ENCODE measurements at places on chromosomes 6 and 20.

GRCh38 chr6:125852587-125852986 is 61.8 kb downstream of the NCOA7 start:
- DNase-seq: no peak

DNA sequence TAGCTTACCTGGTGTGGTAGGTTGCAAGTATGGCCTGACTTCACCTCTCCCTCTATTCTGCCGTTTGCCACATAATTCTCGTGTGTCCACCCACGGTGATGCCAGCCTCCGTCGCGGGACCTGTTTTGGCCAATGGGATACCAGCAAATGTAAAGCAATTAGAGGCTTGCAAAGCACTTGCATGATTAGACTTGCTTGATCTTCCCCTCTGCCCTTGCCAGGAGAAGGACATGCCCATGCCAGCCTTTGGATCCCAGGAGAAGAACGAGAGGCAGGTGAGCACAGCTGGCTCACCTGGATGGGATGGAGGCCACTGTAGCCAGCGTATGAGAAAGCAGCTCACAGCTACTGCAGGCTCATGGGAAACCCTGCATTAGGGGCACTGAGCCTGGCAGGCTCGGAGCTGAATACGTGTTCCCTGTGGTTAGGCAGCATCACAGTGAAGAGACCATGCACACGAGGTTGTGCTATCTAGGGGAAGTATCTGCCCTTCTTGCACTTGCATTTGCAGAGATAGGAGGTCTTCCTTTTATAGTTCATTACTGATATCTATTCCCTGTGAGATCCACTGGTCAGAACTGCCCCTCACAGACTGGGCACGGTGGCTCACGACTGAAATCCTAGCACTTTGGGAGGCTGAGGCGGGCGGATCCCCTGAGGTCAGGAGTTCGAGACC is 62.4 kb downstream of the TMEM242 start:
- DNase-seq: no peak

DNA sequence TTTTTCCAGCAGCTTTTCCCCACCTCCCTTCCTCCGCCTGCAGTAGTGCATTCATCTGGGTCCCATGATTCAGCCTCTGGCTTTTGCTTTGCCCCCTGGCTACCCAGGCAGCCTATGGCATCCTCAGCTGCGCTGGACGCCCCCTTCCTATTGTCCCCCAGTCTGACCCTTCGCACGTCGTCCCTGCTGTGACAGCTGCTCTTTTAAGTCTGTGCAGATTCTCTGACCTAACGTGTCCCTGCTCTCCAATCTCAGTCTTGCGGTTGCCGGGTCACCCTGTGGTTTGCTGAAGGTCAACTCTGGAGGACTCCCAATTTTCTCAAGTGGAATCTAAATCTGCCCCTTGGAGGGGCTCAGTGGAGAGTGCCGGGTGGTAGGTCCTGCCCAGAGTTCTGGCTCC is 294.3 kb downstream of the CDC5L start:
- DNase-seq: no peak

GRCh38 chr6:56842686-56843475 is 112.0 kb upstream of the BEND6 start:
- peak; percentile 37 for DNase-seq

DNA sequence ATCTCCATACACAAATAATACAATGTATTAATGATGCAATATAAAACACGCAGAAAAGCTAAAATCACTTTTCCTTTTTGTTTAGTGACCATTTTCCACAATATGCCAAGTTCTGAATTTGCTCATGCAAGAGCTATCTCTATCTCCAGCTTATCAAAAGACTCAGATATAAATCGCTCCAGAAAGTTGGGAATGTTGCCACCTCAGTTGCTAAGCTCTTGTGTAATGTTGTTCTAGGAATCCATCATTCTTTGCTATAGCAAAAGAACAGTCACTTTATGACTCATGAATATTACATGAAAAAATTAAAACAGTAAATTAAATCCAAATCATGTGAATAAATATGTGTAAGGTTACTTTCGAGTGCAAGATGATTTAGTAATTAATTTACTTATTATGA is 8.7 kb downstream of the PLAGL1 start:
- DNase-seq: no peak

DNA sequence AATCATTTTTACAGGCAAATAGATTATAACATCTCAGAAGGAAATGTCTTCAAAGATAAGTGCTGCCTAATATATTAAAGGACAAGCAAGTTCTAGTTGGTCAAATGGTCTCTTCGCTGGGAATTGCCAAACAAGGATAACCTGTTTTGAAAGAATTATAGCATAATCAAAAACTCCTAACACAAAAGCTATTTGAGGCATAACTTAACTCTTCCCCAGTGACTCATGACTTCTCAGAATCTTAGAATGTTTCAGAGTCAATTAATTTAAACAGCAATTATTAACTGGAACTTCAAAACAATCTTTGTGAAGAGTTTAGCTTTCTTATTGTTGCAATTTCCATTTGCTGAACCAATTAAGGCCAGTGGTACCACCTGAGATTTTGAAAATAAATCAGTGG is 126.6 kb downstream of the MTFR2 start:
- no peak for DNase-seq

- DNase-seq: no peak
Observed at GRCh38 chr6:78598966-78599365, 268.4 kb upstream of the IRAK1BP1 start.

- no peak for DNase-seq
Observed at GRCh38 chr20:60371384-60371783, 413.2 kb downstream of the CDH26 start.

DNA sequence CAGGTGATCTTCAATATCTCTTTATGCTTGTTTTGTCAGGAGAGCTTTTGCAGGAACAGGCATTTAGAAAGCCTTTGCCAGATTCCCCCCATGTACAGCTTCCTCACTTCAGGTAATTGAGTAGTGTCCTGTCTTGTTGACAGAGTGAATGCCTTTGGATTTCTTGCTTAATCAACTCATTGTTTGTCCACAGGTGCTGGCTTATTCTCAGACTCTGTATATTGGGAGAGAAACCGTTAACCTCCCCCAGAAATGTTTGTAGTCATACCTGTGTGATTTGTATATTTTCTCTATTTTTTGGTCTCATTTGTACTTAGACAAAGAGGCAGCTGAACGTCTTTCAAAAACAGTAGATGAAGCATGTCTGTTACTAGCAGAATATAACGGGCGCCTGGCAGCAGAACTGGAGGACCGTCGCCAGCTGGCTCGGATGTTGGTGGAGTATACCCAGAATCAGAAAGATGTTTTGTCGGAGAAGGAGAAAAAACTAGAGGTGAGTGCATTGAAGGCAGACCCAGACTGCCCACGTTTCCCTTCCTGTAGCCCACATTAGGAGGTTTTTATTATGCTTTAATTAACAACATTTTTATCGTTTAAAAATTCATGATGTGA is 32.3 kb downstream of the RPRD1B start:
- DNase-seq: no peak

GRCh38 chr6:6856538-6857523 is 250.9 kb upstream of the RREB1 start:
- DNase-seq: peak; percentile 3

GRCh38 chr6:9064156-9064555 is 628.8 kb upstream of the SLC35B3 start:
- DNase-seq: no peak

GRCh38 chr20:2795451-2795850 is 5.0 kb downstream of the CPXM1 start:
- DNase-seq: no peak

DNA sequence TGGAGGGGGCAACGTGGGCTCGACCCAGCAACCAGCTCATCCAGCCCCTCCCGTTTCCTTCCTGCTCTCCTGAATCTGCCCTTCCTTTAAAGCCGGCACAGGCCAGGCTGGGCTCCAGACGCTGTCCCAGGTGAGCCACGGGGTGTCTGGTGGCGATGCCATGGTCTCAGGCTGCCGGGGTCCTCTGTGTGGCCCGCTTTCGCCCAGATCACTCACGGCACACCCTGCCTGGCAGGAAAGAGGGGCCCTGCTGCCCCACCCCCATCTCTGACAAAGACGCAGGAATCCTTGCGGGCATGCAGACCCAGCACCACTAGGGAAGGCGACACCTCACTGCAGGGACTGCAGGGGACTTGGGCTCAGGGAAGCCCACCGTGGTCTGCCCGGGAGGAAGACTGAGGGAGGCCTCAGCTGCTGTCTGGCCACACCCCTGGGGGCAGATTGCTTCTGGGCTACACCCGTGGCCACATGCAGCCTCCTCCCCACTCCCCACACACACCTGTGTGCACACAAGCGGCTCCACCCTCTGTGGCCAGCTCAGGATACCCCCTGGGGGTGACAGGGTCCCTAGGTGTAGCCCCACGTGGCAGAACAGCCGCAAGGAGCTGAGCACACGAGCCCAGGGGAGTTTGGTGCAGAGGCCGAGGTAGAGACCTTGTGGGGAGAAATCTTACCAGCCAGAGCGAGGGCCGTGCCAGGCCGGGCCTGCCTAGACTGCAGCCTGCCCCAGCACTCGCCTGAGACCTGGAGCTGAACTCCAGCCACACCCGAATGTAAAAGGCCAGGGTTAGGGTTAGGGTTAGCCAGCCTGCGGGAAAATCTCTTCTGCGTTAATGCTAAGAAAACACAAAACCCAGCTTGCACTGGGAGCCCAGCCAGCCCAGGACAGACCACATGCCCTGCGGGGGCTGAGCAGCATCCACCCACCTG is 104.6 kb downstream of the DLL1 start:
- no peak for DNase-seq

Data from SHP77 treated with DMSO at 0.1 percent for 48 hours (cell line).